ENCODE measurements at places on chromosomes 7 and 10.

DNA sequence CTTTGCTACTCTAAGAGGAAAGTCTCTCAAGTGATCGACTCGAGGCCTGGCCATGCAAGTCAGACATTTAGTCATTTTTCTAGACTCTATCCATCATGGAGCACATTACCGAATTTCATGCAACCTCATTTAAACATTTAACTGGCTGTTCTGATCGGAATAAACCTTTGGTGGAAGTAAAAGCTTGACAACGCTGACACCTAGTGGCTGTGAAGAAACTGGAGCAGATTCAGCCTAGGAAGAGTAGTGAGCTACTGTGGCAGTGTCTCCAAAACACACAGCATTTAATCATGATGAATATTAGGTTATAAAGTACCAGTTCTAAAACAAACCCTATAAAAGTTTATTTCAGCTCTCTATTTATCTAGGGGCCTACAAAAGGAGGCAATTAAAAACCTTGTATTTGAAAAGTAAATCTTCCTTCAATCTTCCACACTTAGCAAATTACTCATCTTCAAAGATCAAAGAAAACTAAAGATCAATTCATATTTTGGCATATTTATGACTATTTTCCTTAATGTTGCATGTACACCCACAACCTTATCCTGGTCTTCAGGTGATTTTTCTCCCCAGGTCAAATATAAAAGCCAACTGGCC lies 175.0 kb downstream of the CTNNA3 start:
- no peak for DNase-seq

- no peak for DNase-seq
These were observed 95.5 kb downstream of the ZMYND11 start for GRCh38 chr10:230758-231157.

GRCh38 chr7:138125119-138125518 lies 48.9 kb downstream of the AKR1D1 start:
- DNase-seq, result no peak

GRCh38 chr10:18446205-18446604 lies 205.2 kb downstream of the NSUN6 start:
- no peak for DNase-seq

- no peak for DNase-seq
These were observed 43.4 kb upstream of the PTN start for GRCh38 chr7:137386966-137387365.

- peak; percentile 66 for DNase-seq
These were observed 169.9 kb upstream of the ASAH2 start for GRCh38 chr10:50421026-50421719.

DNA sequence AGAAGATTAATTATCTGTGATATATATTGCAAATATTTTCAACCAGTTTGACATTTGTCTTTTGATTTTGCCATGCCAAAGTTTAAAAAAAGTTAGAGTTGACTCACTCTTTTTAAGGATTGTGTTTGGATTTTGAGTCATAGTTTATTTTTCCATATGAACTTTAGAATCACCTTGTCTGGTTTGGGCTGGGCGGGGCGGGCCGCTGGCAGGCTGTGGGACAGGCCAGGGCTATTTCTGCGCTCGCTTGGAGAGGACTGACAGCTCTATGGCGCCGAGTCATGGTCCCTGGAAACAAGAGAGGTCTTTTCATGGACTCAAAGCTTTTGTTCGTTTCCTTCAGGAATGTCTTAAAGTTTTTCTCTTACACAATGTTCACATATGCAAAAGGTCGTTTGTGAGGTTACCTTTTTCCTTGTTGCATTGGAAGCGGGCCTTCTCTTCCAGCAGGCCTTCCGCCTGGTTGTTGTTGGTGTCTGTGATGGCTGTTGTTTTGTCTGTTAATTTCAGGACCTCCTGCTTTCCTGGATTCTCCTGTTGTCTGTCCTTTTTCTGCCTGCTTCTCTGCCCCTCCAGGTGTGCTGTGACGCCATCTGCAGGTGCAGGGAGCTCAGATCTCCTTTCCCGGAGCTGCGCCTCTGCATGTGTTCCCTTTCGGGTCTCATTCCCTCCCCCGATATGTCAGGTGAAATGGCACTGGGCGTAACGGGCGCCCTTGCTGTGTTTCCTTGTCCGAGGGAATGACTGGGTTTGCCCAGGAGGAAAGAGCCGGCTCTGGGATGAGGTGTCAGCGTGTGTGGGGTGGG lies 53.8 kb downstream of the INPP5A start:
- DNase-seq, result peak; percentile 74

DNA sequence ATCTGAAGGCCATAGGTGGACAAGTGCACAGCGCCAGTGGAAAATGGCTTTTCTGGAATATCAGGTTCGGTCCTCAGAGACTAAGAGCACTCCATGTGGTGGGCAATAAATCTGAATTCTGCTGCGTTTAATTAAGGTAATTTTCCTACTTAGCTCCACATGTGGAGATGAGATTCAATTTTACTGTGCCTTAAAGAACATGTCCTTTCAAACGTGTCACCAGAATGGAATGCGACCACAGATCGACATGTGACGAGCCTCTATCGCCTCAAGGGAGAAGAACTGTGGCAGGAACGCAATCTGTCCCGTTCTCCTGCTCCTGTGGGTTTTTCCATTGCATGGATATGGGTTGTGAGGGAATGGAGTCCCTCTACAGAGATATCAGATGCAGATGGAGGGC lies 205.3 kb upstream of the ZNF32 start:
- no peak for DNase-seq

- DNase-seq, result no peak
These were observed 27.6 kb downstream of the POLL start for GRCh38 chr10:101560298-101561067.

- DNase-seq, result no peak
These were observed 26.5 kb downstream of the HDAC9 start for GRCh38 chr7:18521945-18522566.

GRCh38 chr7:106216517-106216922 lies 68.3 kb downstream of the NAMPT start:
- DNase-seq, result no peak

- no peak for DNase-seq
These were observed 50.6 kb downstream of the NKX6-2 start for GRCh38 chr10:132735341-132735775.

GRCh38 chr7:38658921-38659320 lies 27.7 kb upstream of the AMPH start:
- no peak for DNase-seq

- DNase-seq, result no peak
These were observed 703 bp downstream of the RBP3 start for GRCh38 chr10:47348661-47349470.

GRCh38 chr7:84821671-84822534 lies 365.0 kb downstream of the SEMA3D start:
- no peak for DNase-seq

DNA sequence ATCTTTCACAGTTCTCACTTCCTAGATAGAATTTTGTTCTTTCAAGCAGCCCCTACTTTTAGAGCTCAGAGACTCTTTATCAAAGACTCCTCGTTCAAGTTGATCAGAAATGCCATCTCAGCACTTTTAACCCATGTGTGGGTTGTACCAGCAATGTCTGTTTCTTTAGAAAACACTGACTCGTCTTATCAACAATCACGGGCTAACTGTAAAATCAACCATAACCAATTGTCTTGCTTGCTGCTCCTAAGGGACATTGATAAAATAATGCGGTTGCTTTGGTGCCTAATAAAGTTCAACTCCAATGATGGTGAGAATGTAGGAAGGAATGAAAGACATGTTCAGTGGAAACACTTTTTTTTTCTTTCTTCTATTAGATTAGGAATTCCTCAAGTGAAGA lies 12.9 kb upstream of the CDK6 start:
- DNase-seq, result no peak

DNA sequence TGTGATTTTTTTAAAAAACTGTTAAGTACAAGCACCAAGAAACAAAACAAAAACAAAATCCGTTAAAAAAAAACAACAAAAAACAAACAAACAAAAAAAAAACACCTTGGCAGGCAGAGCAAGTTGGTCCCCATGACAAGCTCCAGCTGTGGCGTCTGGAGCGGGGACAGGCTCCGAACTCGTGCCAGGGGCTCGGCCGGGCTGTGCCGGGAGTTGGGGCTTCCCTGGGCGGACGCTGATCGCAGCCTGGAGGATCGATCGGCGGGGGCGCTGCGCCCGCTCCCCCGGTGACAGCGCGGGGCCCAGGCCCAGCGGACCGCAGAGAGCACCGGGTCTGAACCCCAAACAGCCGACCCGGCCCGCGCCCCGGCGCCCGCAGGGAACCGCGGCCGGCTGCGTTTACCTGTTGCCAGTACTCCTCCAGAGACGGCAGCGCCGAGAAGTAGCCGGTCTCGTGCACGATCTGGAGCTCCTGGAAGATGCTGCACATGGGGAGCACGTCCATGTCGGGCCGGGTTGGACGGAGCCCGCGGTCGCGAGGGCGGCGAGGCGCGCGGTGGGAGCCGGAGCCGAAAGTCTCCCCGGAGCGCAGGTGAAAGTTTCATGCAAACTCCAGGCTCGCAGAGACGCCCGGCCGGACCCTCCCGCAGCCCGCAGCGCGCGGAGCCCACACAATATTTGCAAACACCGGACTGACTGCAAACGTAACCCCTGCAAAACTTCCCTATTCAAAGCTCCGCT lies at the start of gene KLF6:
Gene KLF6 (minus strand): TSS at position 700 of the 741 bp plus-strand sequence. CDS start 195 bp downstream, at position 505.
- DNase-seq, result no peak

GRCh38 chr7:41887416-41887815 lies 184.5 kb upstream of the INHBA start:
- DNase-seq, result no peak

DNA sequence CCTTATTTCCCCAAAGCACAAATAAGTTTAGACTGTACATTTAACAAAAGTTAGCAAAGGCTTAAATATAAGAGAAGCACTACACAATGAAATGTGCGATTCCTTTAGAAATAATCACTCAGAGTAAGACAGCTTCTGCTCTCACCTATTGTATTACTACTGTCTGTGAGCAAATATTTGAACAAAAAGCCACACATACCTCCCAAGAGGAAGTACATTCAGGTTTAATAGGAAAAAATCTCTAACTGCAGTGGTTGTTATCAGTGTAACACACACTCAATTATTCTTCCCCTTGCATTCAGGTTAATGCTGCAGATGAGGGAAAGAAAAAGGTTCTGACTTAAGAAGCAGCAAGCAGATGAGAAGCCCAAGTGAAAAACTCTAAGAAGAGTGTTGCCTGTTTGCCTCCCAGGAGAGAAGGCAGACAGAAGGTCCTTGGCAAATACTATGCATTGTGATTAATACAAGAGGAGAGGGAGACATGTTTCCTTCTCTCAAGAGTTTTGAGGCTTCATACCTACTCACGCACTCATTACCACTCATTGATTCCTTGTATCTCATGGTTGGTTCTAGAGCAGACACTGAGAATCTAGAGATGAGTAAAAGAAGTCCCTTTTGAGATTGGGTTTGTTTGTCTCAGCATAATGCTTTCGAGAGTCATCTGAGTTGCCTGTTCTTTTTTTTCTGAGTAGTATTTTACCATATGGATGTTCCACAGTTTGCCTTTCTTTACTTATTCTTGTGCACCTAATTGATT lies 13.6 kb downstream of the GIMAP4 start:
- DNase-seq, result no peak

- DNase-seq, result no peak
These were observed 601.9 kb upstream of the GALNT17 start for GRCh38 chr7:70529914-70530585.

DNA sequence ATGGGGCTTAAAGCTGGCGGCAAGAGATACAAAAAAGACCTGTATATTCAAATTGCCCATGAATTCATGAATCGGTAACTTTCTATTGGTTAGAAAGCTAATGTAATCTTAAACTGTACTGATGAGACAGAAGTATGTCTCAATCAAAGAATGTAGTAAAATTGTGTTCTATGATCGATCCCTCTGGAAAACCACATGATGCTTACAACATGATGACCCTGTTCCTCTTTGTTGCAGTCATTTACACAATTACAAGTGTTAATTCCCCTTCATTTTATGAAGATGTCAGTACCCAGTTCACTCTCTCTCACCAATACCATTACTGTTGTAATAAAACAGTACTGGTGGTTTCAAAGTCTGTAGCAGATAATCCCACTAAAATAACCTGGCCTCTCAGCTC lies 10.1 kb downstream of the KIF5B start:
- no peak for DNase-seq

DNA sequence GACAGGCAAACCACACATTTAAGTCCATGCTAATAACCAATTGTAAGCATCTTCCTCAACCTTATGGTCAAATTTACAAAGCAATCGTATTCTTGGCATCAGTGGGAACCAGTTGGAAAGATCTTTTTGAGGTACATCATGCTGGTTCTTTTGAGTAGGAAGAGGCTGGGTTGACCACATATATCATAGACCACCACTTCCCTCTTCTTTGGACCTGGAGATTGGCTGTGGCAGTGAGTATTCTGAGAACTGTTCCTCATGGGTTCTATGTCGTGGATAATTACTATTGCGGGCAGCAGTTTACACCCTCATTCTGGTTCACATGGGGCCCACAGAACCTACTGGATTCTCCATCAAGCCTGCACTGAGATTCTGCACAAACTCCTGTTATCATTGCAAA lies 35.5 kb upstream of the C1GALT1 start:
- DNase-seq, result no peak

DNA sequence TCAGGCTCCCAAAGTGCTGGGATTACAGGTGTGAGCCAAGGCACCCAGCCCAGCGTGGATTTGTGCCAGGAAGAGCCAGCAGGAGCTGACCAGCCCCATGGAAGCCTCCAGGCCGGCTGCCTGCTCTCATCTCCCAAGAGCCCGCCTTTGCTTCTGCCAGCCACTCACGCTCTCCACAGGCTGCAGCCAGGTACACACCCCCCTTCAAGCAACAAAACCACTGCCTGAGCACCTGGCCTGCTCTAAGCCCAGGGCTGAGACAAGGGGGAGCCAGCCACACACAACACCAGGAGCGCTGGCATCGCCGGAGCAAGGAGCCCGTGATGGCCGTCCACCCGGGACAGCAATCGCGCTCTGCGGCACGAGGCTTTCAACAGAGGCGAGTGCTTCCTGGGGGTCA lies 34.5 kb downstream of the MAD1L1 start:
- DNase-seq, result no peak

GRCh38 chr7:18455606-18456005 lies 39.9 kb upstream of the HDAC9 start:
- DNase-seq, result no peak

GRCh38 chr7:137996386-137996851 lies 5.5 kb downstream of the CREB3L2 start:
- DNase-seq, result no peak

DNA sequence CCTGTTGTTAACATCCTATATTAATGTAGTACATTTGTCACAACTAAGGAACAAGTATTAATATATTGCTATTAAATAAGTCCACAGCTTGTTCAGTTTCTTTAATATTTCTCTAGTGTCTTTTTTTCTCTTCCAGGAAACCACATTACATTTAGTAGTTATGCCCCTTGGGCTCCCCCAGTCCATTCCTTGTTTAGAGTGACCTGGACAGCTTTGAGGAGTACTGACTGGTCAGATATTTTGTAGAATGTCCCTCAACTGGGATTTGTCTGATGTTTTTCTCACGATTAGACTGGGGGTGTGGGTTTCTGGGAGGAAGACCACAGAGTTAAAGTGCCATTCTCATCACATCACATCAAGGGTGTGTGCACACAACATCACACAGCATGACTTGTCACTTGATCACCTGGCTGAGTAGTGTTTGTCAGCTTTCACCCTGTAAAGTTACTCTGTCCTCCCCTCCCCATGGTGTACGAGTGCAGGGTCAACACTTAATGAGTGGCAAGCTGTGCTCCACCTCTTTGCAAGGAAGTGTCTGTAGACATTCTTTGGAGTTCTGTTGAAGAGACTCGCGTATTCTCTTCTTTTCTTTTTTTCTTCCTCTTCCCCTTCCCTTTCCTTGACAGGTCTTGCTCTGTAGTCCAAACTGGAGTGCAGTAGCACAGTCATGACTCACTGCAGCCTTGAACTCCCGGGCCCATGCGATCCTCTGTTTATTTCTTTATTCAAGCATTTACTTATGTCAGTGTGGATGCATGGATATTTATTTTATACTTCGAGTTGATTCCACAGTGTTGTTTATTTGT lies 10.2 kb downstream of the LMTK2 start:
- no peak for DNase-seq

- DNase-seq, result no peak
These were observed 73.2 kb downstream of the AMZ1 start for GRCh38 chr7:2761131-2761624.
